ENCODE measurements at places on chromosomes 7 and 10. TPM values are rescaled to one million over a fixed set of nuclear protein-coding genes. Genes with fewer than 3 reads are reported as not detected.

GRCh38 chr7:56291-56913, 136.0 kb upstream of the FAM20C start:
- H3K36me3 ChIP-seq: no peaks in the 10 kb centered on the region
- H3K27ac ChIP-seq: no peak overlapping the region
- no peak overlapping the region for H3K4me3 ChIP-seq
- H3K4me1 ChIP-seq: no peaks in the 10 kb centered on the region
- no peaks in the 10 kb centered on the region for H3K27me3 ChIP-seq
- no peak for DNase-seq

DNA sequence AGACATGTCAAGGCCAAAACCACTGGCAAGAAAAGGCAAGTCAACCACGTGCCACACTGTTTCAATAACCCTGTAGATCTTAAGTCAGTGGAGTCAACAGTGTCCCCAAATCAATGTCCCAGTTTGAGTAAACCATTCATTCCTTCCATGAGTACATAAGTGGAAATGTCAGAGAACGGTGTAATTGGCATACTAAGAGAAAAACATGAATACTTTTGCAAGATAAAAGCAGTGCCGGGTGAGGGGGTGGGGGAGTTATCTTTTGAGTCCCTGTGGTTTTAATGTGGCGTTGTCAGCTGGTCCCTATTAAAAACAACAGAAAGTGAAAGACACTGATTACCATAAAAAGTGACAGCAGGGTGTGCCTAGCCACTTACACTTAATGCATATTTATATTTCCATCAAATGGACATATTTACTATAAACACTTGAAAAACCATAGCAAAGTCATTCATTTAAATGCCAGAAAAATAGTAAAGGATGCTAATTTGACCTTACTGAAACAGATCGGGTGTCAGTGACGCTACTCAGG, 37.8 kb downstream of the RSU1 start:
- no peak overlapping the region for H3K27ac ChIP-seq
- no peak overlapping the region for H3K4me3 ChIP-seq
- H3K36me3 ChIP-seq: no peaks in the 10 kb centered on the region
- no peaks in the 10 kb centered on the region for H3K4me1 ChIP-seq

Gene ZCWPW1
- polyA plus RNA-seq: 1.3 TPM

Gene OR13A1
- 0.03 TPM for polyA plus RNA-seq

GRCh38 chr7:4210821-4211220, 471.3 kb upstream of the FOXK1 start:
- H3K4me3 ChIP-seq: no peak overlapping the region
- H3K27me3 ChIP-seq: no peaks in the 10 kb centered on the region
- no peak overlapping the region for H3K27ac ChIP-seq
- DNase-seq: no peak

Gene FAM237B
- not detected for polyA plus RNA-seq

Gene IFIT1B
- 0.04 TPM for polyA plus RNA-seq

DNA sequence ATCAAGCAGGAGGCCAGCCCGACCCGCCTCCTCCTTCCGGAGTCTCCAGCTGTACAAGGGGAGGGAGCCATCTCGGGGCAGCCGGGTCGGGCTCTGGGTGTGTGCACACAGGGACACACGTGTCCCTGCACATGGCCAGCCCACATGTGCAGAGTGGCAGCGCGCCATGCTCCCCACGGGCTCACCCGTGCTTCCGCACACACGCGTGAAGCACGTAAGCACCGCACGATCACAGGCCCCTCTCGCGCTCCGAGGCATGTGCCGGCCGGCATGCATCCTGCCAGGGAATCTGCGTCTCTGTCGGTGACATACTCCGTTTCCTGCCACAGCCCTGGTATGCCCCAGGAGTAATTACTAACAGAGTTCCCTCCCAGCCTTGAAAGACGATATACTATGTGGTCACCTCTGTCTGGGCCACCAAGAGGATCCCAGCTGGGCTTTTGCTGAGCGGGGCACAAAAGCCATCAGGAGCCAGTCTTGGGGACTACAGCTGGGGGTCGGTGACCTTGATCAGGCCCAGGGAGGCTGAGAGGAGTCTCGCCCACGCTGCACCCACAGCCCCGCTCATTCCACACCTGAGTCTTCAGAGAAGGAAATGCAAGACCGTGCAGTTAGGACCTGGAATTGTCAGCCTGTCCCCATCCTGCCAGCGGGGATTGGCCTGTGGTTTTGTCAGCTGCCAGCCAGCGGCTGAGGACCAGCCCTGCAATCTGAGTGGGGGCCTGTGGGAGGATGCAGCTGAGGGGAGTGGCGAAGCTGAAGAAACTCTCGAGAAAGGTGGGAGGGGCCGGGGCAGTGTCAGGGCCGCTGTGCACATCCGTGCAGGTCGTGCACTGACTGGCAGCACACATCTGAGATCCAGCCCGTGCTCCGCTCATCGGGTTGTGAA, 11.0 kb upstream of the LFNG start:
- no peak overlapping the region for H3K4me3 ChIP-seq
- no peaks in the 10 kb centered on the region for H3K27me3 ChIP-seq
- no peak for DNase-seq

GRCh38 chr7:99242682-99243081, 30.0 kb upstream of the MYH16 start:
- H3K36me3 ChIP-seq: no peaks in the 10 kb centered on the region
- DNase-seq: no peak
- no peak overlapping the region for H3K27ac ChIP-seq
- H3K4me1 ChIP-seq: no peaks in the 10 kb centered on the region
- H3K27me3 ChIP-seq: no peaks in the 10 kb centered on the region

- H3K4me3 ChIP-seq: no peak overlapping the region
- H3K27me3 ChIP-seq: no peaks in the 10 kb centered on the region
- no peak overlapping the region for H3K27ac ChIP-seq
- H3K4me1 ChIP-seq: no peaks in the 10 kb centered on the region
- H3K36me3 ChIP-seq: no peaks in the 10 kb centered on the region
- no peak for DNase-seq
Measured at GRCh38 chr7:37367010-37367409, 81.7 kb downstream of the ELMO1 start.

Gene STK31
- 0.45 TPM for polyA plus RNA-seq

Gene LEP
- not detected for polyA plus RNA-seq

DNA sequence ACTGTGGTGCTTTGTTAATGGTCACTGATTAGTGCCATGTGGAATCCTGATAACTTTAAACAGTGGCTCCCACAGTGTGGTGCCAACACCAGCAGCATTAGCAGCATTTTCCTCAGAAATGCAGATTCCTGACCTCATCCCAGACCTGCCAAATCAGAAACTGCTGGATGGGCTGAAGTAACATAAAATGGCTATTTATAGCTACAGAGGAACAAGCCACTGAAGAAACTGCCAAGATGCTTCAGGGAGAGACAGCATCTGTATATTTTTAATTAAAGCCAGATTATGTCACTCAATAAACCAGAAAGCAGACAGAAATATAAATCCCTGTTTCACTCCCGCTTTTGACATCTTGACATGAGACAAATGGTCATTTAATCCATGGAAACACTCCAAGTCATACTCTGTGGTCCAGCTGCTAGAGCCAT, 178.5 kb downstream of the AMPH start:
- no peak overlapping the region for H3K27ac ChIP-seq
- no peaks in the 10 kb centered on the region for H3K36me3 ChIP-seq
- no peak for DNase-seq
- no peak overlapping the region for H3K4me3 ChIP-seq
- H3K27me3 ChIP-seq: no peaks in the 10 kb centered on the region
- H3K4me1 ChIP-seq: peaks cover 5% of the 10 kb centered on the region

- no peaks in the 10 kb centered on the region for H3K36me3 ChIP-seq
- no peaks in the 10 kb centered on the region for H3K27me3 ChIP-seq
- no peak overlapping the region for H3K4me3 ChIP-seq
- no peaks in the 10 kb centered on the region for H3K4me1 ChIP-seq
Measured at GRCh38 chr7:151113344-151114150, 27.3 kb downstream of the AGAP3 start.

Gene GIMAP1
- 7.5 TPM for polyA plus RNA-seq

GRCh38 chr7:142012825-142013511, 17.3 kb downstream of the MGAM start:
- H3K36me3 ChIP-seq: no peaks in the 10 kb centered on the region
- H3K4me1 ChIP-seq: peaks cover 16% of the 10 kb centered on the region
- H3K27me3 ChIP-seq: no peaks in the 10 kb centered on the region
- DNase-seq: peak; percentile 86
- no peak overlapping the region for H3K27ac ChIP-seq
- no peak overlapping the region for H3K4me3 ChIP-seq

DNA sequence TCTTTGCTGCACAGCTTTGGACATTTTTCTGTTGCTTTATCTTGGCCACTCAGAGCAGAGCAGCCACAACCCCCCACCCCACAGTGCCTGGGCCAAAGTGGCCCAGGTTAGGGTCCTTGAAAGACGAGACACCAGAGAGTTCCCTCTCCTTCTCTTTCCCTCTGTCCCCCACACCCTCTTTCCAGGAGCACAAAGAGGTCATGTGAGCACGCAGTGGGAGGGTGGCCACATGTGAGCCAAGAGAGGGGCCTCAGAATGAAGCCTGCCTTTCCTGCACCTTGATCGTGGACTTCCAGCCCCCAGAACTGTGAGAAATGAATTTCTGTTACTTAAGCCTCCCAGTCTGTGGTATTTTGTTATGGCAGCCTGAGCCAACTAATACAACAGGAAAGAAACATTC, 14.6 kb upstream of the MSMB start:
- H3K27me3 ChIP-seq: no peaks in the 10 kb centered on the region
- no peaks in the 10 kb centered on the region for H3K4me1 ChIP-seq
- no peak overlapping the region for H3K27ac ChIP-seq
- no peak overlapping the region for H3K4me3 ChIP-seq
- H3K36me3 ChIP-seq: no peaks in the 10 kb centered on the region
- no peak for DNase-seq

Gene PITX3
- polyA plus RNA-seq: not detected

Data from small intestine (tissue), 16 donors.